ENCODE measurements at places on chromosomes 5 and 9.

- DNase-seq: no peak
Observed at GRCh38 chr5:136446565-136446964, 81.2 kb upstream of the TRPC7 start.

DNA sequence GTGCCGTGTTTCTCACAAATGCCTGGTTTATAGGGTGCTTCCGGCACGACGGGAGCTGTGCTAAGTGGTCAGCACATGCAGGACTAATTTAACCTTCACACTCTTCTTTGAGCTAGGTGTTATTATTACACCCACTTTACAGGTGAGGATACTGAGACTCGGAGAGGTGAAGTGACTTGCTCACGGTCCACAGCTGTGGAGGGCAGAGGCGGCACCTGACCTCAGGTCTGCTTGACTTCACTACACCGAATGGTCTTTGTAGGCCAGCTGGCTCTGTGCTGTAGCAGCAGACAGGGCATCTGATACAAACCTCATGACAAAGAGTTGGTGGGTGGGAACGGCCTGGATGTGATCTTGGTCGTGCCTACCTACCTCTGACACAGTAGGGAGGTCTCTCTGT is 102.0 kb upstream of the BOD1 start:
- no peak for DNase-seq

DNA sequence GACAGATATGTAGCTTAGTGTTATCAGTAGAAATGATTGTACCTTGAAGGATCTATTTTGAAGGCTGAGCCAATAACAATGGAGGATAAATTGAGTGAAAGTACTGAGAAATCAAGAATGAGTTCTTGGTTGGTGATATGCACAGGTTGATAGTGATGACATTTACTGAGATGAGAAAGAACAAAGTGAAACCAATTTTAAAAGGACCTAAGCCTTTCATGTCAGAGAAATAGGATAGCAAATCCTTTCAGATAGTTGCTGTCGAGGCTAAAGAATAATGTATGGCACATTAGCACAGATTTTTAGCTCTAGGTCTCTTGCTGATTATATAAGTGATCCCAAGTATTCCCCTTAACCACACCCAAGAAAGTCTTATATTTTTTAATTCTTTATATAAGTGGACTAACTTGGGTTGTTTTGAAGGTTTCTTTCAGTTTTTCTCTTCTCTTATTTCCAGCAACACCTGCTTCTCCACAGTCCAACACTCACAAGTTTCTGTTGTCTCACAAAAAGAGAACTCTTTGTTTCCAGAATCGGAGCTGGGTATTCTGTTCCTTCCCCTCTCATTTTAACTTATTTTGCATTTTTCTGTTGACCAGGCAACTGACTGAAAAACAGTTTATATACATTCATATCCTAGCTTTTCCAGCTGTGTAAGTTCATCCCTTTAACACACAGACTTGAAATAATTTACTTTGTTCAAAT is 286.9 kb upstream of the ATP10B start:
- DNase-seq: no peak

DNA sequence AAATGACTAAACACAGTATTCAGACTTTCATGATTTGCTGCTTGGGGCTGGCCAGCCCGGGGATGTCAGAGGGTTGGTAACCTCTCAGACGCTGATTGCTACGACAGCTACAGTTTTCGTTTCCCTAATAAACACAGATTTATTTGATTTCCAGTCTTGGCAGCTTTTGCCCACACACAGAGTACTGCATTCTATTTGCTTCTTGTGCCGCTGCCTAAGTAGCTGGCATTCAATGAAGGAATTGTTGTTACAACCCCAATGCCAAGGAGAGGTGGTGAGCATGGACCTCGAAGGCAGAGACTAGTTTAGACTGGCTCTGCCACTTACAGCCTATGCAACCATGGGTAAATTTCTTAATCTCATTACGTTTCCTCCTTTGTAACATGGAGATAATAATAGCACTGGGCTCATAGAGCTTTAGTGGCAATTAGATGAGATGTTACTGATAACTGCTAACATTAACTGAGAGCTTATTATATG is 247.1 kb upstream of the PANK3 start:
- no peak for DNase-seq

GRCh38 chr5:134133995-134134541 is 19.6 kb downstream of the TCF7 start:
- DNase-seq: no peak

DNA sequence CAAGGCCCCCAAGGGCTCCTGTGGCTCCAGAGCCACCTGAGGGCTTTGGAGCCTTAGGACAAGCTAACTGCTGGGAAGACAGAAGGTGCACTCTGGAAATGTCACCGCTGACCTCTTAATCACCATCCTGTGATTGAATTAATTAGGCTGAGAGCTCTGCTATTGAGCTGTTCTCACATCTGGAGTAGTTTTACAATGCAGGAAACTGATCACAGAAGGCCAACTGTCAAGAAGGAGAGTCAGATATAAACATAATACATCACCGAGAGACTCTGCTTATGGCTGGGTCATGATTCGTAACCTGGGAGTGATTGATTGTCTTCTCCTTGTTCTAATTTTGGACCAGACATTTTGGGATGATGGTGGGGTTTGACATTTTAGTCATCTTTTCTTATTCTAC is 226.1 kb downstream of the SLIT3 start:
- DNase-seq: no peak

- no peak for DNase-seq
Observed at GRCh38 chr5:159972538-159973362, 36.2 kb upstream of the TTC1 start.

GRCh38 chr5:58974083-58974482 is 391.2 kb downstream of the RAB3C start:
- DNase-seq: no peak

DNA sequence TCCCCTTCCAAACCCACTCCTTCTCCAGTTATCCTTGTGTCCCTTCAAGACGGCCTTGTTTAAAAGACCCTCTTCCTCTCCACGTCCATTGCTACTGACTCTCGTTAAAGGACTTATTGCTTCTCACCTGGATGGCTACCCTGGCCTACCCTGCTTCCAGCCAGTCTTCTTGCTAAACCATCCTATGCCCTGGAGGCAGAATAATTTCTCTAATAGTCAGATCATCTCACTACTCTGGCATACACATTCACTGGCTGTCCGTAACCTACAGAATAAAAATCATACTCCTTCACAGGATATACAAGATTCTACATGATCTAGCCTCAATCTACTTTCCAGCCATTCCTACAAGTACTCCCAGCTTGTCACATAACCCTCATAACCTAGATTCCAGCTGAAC is 92.6 kb downstream of the TRPM6 start:
- no peak for DNase-seq

- no peak for DNase-seq
Observed at GRCh38 chr9:122190597-122191381, 31.1 kb downstream of the MORN5 start.

GRCh38 chr5:75818661-75819060 is 101.4 kb upstream of the POC5 start:
- DNase-seq: no peak

Data from kidney glomerular epithelial cell (primary cell).